NCI-H524 treated with DMSO at 0.1 percent for 48 hours (cell line): ENCODE measurements at places on chromosomes 2 and 18.

GRCh38 chr2:30566631-30567030, 119.6 kb downstream of the LCLAT1 start:
- DNase-seq, result no peak

DNA sequence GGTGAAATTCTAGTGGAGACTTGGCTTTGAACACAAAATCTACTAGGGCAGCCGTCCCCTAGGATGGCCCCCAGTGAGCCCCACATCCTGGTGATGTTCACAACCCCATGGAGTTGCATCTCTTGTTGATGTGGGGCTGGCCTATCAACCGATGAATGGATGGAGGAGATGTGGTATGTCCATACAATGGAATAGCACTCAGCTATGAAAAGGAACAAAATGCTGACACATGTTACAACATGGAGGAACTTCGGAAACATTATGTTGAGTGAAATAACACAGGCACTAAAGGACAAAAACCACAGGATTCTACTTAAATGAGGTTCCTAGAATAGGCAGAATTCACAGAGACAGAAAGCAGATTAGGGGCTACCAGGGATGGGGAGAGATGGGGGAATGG, 80.1 kb upstream of the ASAP2 start:
- DNase-seq, result no peak

- DNase-seq, result no peak
Observed at GRCh38 chr2:41871080-41871479, 176.7 kb upstream of the PKDCC start.

- no peak for DNase-seq
Observed at GRCh38 chr18:59502274-59503175, 143.5 kb upstream of the LMAN1 start.

DNA sequence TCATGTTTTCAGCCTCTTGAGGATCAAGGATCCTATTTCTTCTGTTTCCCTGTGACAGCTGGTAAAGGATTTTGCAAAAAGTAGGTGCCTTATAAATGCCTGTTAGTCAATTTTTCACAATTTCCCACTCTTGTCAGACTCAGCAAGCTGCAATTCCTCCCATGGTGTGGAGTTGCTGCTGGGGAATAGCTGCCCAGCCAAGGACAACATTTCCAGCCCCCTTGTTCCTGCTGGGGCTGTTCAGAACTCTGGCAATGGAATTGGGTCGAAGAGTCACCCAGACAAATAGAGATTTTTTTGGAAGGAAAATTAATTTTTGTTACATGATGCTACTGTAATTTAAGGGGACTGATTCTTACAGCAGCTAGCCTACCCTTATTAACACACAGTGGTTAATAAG, 43.7 kb downstream of the FSHR start:
- no peak for DNase-seq

DNA sequence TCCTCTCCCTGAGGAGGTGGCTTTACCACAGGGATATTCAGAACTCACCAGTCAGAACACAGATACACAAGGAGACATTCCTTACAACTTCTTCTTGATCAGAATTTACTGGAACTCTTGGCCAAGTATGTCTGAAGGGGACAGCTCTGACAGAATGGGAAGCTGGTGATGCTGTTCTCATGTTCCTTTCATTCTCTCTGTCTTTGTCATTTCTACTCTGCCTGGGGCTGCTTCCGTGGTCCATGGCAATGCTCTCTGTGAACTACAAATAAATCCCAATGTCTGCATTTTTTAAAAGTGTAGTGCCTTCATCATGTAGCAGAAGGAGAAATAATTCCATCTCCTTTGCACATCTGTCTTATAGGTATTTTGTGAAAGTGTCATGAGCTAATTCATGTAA, 730.3 kb downstream of the CNTNAP5 start:
- DNase-seq, result no peak

DNA sequence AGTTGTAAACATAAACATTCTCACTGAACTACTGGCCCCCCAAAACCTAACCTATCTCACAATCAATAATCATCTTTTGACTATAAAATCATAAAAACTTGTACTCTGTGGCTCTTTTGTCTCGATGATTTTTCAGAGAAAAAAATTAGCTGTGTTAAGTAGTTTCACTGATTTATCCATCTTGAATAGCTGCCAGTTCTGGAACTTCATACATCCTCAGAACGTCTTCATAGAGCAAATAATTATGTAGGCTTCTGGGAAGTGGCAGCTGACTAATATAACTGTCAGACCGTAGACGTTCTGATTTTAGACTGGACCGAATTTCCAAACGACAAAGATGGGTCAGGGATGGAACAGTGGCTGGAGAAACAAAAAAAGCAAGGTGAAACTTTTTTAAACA, 97.3 kb upstream of the CHAC2 start:
- no peak for DNase-seq
